DMS 273 treated with DMSO at 0.1 percent for 48 hours (cell line): ENCODE measurements at places on chromosomes 4 and X.

DNA sequence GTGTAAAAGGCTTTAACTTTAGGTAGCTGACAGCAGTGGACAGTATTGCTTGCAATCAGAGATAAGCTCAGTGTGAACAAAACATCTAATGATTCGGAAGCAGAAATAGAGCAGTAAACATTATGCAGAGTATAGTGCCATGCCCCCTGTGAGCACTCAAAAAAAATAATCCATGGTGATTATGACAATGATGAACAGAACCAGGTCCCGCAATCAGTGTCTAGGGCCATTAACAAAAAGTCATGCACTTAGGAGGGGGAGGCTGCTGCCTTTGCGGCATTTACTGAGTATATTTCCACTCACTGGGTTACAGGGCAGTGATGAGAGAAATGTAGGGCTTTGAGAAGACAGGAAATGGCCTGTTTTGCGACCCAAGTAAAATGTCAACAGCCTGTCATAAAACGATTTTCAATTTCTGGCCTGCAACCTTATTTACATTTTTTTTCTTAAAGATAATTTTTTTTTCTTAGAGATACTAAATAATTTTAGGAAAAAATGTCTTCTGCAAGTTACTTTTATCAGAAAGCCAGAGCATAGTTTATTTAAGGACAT, 27.3 kb upstream of the NEIL3 start:
- no peak for DNase-seq

- no peak for DNase-seq
These were observed 19.8 kb upstream of the GBA3 start for GRCh38 chr4:22672944-22673343.

- DNase-seq: no peak
These were observed 11.4 kb upstream of the NKRF start for GRCh38 chrX:119617517-119618164.

- peak; percentile 94 for DNase-seq
These were observed 96.2 kb upstream of the MXRA5 start for GRCh38 chrX:3442691-3443090.

GRCh38 chr4:1718095-1718850, 2.9 kb downstream of the TMEM129 start:
- DNase-seq: no peak

- DNase-seq: no peak
These were observed 31.0 kb downstream of the CC2D2A start for GRCh38 chr4:15500701-15501100.

DNA sequence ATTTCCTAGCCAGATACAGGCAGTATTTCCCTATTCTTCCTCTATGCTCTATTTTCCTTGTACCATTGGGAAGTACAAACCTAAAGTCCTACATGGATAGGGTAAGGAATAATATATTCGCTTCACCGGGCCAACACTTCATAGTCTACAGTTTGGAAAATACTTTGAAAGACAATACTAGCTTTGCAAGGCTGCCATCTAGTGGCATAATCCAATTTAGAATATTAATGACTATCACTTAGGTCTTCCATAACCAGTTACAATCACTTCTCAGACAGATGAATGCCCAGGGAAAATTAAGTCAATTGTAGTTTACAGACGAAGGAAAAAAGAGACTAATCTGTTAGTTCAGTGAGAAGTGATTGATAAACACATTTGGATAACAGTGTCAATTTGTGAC, 141.0 kb upstream of the FAM47C start:
- DNase-seq: peak; percentile 6

DNA sequence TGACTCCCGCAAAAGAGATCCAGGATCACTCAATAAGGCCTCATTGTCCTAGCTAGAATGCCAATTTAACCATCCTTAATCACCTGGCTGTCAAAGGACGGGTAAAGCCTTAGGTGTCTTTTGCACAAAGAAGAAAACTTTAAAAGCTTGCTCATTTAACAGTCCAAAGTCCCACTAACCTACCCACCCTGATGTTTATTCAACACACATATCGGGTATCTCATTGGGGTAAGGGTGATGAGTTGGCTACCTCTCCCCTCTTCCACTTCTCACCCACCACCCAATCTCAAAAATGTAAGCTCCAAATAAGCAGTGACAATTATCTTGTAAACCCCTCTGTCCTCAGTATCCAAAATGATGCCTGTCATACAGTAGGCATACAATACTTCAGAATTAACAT, 988 bp upstream of the SRD5A3 start:
- no peak for DNase-seq

GRCh38 chr4:22167201-22167600, 218.6 kb upstream of the KCNIP4 start:
- DNase-seq: no peak

DNA sequence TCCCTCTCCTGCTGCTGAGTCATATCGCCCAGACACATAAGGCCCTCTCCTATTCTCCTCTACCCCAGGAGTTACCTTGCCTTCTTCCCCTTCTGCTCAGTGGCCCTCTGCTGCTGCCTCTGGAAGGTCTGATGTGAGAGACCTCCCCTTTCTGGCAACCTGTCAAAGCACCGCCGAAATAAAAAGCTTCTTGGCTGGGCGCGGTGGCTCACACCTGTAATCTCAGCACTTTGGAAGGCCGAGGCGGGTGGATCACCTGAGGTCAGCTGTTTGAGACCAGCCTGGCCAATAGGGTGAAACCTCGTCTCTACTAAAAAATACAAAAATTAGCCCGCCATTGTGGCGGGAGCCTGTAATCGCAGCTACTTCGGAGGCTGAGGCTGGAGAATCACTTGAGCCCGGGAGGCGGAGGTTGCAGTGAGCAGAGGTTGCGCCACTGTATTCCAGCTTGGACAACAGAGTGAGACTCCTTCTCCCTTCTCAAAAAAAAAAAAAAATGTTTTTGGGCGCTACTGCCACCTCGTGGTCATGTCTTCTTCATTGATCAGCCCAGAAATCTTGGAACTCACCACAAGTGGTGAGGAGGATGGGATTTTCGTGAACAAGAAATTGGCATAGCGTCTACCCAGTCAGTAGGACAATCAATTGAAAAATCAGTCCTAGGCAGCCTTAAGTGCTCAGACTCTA, 8.6 kb upstream of the ZXDA start:
- DNase-seq: no peak

DNA sequence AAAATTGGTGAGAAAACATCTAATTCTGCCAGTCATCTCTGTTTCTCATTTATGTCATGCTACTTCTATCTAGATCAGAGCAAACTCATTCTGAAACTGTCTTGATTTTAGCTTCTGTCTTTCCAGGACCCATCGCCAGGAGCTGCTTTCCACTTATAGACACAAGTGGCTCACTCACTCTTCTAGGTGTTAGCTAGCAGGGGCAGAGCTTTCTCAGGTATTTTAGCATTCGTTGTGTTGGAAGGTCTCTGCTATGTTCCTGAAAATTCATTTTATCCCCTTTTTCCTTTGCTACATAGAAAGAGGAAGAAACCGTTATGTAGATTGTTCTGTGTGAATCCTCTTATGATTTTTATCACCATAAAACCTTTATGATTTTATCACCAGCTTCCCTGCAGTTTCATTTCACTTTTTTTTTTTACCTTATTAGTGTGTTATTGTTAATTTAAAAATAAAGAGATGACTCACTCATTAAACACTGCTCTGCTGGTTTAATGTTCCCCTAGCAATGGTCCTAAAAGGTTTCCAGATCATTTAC, 246.6 kb upstream of the AADAT start:
- DNase-seq: no peak

- peak; percentile 36 for DNase-seq
These were observed 43.2 kb downstream of the SLC9A6 start for GRCh38 chrX:136028383-136028984.

GRCh38 chrX:22121161-22121560, 89.0 kb downstream of the PHEX start:
- no peak for DNase-seq

GRCh38 chr4:74934016-74934831, 1.3 kb downstream of the PARM1 start:
- DNase-seq: peak; percentile 17

GRCh38 chrX:11781734-11782370, 23.8 kb downstream of the MSL3 start:
- DNase-seq: no peak

GRCh38 chr4:170758988-170759387, 669.2 kb upstream of the AADAT start:
- no peak for DNase-seq

DNA sequence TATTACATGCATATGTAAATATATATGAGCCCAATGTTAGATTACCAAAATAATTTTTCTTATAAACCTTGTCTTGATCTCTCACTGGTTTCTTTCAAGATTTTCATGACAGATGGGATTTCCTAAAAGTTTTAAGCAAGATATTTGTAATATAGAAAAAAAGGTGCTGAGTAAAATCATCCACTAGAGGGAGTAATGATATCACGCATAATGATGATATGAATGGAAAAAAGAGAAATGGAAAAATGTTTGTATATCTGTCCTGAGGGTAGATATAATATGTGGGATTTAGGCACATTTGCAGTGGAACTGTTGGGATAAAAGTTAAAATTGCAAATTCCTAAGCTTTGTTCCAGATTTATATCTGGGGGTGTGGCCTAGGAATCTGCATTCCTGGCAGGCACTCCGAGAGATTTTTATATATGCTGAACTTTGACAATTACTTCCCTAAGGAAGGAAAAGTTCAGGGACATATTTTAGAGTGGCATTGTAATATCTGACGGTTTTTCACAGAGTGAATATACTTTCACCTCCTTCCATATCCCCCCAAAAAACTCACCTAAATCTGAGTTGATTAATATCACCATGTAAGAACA, 60.5 kb downstream of the TMA16 start:
- no peak for DNase-seq

GRCh38 chr4:152103181-152103901, 342.5 kb upstream of the GATB start:
- no peak for DNase-seq

- DNase-seq: no peak
These were observed 2079.7 kb upstream of the AGA start for GRCh38 chr4:179521952-179522351.

- no peak for DNase-seq
These were observed 122.3 kb downstream of the ARHGAP10 start for GRCh38 chr4:147854154-147854553.

- no peak for DNase-seq
These were observed 78.0 kb downstream of the DMD start for GRCh38 chrX:33133320-33133719.

DNA sequence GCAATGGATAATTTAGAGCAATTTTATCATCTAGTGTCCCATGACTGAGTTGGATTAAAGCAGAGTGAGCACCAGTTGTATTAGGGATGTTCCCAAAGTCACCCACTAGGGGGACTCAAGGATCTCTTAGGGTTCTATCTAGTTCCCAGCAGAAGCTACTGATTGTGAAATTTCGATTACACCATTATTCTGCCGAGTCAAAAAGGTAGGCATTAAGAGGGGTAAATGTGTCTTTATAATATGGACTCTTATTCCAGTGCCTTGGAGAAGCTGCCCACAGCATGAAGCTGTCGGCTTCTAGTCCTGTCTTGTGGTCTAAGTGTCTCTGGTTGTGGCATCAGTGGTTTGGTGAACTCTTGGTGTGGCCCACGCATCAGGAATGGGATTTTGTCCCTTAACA, 53.3 kb downstream of the RGS12 start:
- DNase-seq: peak; percentile 18

- no peak for DNase-seq
These were observed 26.6 kb upstream of the NKX3-2 start for GRCh38 chr4:13570916-13571315.

DNA sequence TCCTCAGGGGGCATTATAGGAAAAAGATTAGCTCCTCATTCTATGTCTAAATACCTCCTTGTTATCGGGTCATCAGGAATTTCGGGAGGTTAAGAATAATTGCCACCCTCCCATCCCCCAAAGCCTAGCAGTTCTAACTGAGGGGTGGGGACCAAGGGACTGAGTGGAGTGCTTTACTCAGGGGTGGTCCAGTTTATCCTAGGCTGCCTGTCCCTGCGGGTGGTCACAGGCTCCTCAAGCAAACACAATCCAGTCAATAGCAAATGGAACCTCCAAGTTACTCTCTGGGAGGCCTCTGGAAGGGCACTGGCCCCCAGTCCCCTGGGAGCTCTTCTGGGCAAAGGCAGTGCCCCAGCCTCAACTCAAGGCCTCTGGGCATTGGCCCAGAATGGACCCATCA, 6.7 kb downstream of the ELF4 start:
- DNase-seq: no peak

DNA sequence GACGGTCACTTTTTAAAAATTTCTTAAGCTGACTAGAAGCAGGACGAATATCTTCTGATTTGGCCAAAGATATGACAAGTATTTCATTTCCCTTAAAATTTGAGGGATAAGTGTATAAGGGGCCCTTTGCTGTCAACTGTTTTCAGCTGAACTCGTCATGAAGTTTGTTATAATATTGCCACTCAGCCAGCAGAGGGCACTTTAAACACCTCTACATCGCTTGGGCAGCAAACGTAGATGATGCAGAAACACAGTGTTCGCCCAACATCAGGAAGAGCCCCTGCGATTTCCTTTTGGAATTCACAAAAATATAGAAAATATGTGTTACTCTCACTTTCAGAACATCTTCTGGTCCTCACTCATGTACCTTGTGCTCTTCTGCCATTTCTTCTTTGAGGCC, 435.7 kb upstream of the FMR1 start:
- DNase-seq: no peak

GRCh38 chrX:18890049-18890381, 93.9 kb downstream of the PHKA2 start:
- DNase-seq: no peak

- DNase-seq: no peak
These were observed 160.4 kb downstream of the GATB start for GRCh38 chr4:151600432-151600831.

GRCh38 chr4:169063441-169063840, 53.4 kb upstream of the CBR4 start:
- no peak for DNase-seq

GRCh38 chr4:2768124-2768523, 12.0 kb upstream of the TNIP2 start:
- no peak for DNase-seq

- no peak for DNase-seq
These were observed 41.8 kb downstream of the ADRA2C start for GRCh38 chr4:3807822-3808496.

- DNase-seq: peak; percentile 2
These were observed 86.0 kb upstream of the NMU start for GRCh38 chr4:55722132-55722531.

GRCh38 chrX:30812326-30812725, 76.7 kb downstream of the TAB3 start:
- no peak for DNase-seq

GRCh38 chr4:52822583-52822971, 39.5 kb upstream of the RASL11B start:
- no peak for DNase-seq

DNA sequence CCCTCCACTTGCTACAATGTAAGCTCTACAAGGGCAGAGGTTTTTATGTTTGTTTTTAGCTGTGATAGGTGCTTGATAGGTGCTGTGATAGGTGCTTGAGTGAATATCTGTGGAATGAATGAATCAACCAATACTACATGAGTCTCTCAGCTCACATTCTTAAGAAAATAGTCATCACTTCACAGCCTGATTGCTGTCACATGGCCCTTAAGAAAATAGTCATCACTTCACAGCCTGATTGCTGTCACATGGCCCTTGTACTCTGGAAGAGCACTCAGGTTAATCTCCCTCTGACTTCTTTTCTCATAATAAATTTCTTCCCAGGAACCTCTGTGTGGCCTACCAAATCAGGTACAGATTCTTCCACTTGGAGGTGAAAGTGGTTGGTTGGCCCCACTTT, 335.2 kb downstream of the TENM3 start:
- no peak for DNase-seq

- no peak for DNase-seq
These were observed 88.5 kb upstream of the ADRA2C start for GRCh38 chr4:3677748-3678070.
